Erythroblast (primary cell): ENCODE measurements at places on chromosomes 3 and 15.
A peak's percentile ranks its signal among the peaks of the same experiment; 100 is the strongest.

- peak; percentile 19 for DNase-seq
These were observed 57.5 kb upstream of the SETMAR start for GRCh38 chr3:4245671-4246070.

DNA sequence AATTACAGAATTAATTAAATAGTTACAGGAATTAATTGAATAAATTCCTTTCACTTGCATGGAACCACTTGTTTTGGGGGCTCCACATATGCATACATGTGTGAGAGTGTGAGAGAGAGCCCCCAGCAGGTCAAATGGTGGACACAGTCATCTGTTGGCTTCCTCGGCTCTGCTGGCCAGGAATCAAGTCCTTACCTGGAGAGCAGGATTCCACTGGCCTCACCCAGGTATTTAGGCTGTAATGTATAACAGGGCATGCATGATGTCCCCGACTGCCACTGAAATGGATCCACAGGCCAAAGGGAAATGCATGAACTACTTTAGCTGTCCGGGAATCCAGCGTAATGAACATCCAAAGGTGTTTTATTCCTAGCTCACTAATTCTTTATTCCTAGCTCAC lies 139.7 kb upstream of the SMAD3 start:
- DNase-seq = no peak

DNA sequence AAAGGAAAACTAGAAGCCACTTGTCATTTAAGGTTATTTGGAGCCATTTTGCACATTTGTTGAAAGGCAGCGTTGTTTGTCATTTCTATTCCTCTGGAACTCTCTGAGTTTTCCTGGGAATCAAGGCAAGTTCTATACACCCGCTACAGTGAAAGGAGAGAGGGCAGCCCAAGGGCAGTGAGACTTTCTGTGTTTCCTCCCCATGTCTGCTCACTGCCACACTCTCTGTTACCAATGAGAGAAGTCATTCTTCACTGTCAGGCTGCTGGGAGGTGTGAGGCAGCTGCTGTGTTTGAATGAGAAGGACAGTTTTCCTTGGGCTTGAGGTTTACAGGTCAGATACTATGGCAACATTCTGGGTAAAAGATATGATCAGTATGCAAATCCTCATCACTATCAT lies 36.0 kb downstream of the ATP13A5 start:
- DNase-seq = no peak

GRCh38 chr3:183826448-183827250 lies 1.3 kb upstream of the MAP6D1 start:
- DNase-seq = no peak

DNA sequence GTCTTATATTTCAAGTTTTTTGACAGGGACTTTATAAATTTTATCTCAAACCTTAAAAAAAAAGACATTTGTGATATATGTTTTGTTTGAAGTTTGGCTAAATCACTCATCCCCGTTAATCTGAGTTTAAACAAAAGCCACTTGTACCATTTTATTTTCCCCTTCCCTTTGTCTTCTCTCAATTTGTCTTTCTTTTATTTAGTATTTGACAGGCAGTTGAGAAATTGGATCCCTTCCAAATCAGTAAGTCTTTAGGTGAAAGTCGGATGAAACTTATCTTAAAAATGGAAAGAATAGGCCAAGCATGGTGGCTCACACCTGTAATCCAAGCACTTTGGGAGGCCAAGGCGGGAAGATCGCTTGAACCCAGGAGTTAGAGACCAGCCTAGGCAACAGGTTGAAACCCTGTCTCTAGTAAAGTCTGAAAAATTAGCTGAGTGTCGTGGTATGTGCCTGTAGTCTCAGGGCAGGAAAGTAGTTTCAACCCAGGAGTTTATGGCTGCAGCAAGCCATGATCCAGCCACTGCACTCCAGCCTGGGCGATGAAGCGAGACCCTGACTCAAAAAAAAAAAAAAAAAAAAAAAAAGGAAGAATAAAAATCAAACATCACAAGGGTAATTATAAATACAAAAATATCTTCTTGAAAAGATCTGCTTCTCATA lies 394.6 kb upstream of the TPM1 start:
- DNase-seq = peak; percentile 28

GRCh38 chr3:112531358-112531781 lies 30.4 kb downstream of the ATG3 start:
- peak; percentile 55 for DNase-seq
